Astrocyte of the spinal cord (primary cell): ENCODE measurements at places on chromosomes 6 and 20.

- DNase-seq: peak; percentile 19
Measured at GRCh38 chr6:101803136-101803535, 409.6 kb downstream of the GRIK2 start.

DNA sequence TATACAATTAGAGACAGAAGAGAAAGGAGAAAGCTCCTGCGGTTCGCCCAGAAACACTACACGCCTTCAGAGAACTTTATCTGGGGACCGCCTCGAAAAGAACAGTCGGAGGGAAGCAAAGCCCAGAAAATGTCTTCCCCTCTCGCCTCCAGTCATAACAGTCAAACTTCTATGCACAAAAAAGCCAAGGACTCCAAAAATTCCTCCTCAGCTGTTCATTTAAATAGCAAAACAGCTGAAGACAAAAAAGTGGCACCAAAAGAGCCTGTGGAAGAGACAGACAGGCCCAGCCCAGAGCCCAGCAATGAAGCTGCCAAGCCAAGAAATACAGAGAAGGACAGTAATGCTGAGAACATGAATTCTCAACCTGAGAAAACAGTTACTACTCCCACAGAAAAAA, 12.9 kb downstream of the OGFRL1 start:
- DNase-seq: no peak

DNA sequence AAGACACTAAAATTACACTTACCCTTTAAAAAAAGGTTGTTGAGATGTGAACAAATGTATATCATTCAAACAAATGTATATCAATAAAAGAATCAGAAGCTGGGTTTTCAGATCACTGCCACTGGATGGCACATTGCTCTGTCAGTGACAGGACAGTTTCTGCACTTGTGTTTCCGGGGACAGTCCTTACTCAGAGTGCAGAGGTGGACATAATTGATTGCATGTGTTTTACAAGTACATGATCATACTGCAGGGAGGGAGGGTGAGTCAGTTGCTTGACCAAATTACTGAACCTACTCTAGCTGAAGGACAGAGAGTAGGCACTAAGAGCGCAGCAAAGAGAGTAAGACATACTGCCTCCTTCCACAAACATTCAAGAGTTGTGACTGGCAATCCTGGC, 302.3 kb downstream of the TENT5A start:
- DNase-seq: peak; percentile 25

GRCh38 chr6:93319304-93319703, 100.1 kb downstream of the EPHA7 start:
- DNase-seq: no peak

- DNase-seq: peak; percentile 65
Measured at GRCh38 chr20:1718604-1719384, 61.2 kb upstream of the SIRPG start.

DNA sequence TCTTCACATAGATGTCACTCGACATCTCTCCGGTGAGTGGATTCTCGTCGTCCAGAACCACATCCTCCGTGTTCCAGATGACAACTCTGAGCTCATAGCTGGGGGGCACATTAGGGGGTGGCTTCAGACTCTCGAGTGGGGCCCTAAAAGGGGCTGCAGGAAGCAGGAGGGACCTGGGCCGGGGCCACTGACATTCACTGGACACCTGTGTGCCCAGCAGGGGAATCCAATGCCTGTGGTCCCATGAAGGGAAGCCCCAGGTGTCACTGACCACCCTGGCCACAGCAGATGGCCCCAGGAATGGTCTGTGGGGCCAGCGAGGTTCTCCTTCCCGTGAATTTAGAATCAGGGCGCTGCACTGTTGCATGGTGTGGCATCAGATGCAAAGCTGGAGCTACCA, 18.7 kb downstream of the ERGIC3 start:
- no peak for DNase-seq

GRCh38 chr6:8278562-8278961, 156.8 kb downstream of the SLC35B3 start:
- DNase-seq: no peak

GRCh38 chr6:111747829-111748228, 125.4 kb downstream of the FYN start:
- DNase-seq: no peak

- DNase-seq: no peak
Measured at GRCh38 chr6:80217794-80218193, 111.3 kb downstream of the BCKDHB start.

DNA sequence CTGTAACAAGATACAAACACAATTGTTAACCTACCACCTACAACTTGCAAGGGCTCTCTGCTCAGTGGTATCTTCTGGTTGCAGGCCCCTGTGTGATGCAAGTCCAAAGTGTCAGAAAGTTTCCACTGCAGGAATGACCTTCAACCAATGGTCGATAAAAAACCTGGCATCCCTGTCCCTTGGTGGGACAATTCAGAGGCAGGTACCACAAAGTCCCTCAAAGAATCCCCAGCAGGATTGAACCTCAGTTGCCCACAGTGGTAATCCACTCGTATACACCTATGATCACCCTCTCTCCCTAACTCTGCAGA, 15.9 kb downstream of the GLO1 start:
- no peak for DNase-seq

- no peak for DNase-seq
Measured at GRCh38 chr20:32062776-32063170, 10.7 kb downstream of the HCK start.

GRCh38 chr6:91718198-91718597, 1131.3 kb upstream of the MAP3K7 start:
- DNase-seq: no peak

GRCh38 chr6:16698162-16698533, 63.1 kb downstream of the ATXN1 start:
- no peak for DNase-seq

DNA sequence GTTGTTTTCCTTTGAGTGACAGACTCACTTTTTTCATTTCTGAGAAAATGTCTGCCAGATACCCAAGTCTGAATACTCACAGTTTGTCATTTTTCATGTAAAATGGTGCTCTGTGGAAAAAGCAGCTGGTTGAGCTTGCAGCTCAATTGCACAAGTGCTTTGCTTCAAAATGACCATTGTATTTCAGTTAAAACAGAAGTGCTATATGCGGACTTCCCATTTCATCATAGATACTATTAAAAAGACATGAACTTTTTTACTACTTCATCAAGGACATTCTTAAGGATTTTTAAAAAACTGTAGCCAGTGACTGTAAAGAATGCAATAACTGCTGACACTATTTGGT, 61.5 kb downstream of the KCNS1 start:
- DNase-seq: no peak

DNA sequence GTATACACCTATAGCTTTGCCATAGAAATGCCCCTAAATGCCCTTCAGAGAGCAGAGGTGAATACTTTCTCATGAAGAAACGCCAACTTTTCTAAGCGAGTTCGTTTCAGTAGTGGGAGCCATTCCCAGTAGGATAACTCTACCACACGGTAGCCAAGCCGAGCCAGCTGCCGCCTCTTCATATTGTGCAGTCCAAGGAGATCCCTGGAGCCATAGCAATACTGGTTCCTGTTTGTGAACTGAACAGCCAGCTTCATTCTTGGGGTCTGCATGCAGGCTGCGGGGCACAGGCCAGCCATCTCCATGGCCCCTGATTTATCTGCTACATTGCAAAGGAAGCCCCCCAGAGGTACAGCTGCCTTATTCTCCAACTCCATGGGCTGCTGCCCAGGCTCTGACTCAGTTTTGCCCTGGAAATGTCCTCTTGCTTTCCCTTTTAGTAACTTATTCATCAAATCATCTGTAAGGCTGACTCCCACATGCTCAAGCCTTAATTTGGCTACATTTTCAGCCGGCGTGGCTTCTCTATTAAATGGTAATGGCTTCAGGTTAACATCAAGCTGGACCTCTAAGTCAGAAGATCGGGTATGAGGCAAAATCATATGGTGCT, 12.8 kb downstream of the FASTKD5 start:
- no peak for DNase-seq

GRCh38 chr6:149488815-149489214, 4.0 kb upstream of the ZC3H12D start:
- peak; percentile 12 for DNase-seq

DNA sequence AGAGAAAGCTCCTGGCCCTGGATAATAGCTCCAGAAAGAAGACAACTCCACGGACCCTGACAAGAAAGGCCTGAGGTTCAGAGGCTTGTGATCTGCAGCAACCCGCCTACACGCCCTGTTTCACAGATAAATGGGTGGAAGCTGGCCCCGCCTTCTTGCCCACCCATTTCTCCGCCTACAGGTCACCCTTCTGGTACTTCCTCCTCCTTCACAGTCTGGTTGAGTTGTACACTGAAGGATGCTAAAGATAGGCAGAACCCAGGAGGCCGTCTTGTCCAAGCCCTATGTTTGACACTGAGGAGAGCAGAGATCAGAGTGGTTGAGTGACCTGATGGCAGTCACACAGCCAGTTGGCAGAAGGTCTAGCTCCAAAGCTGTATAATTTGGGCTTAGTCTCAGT, 34.2 kb upstream of the MDGA1 start:
- DNase-seq: no peak

GRCh38 chr6:141607956-141608355, 524.8 kb upstream of the GJE1 start:
- no peak for DNase-seq

- DNase-seq: peak; percentile 89
Measured at GRCh38 chr6:163900570-163900969, 486.1 kb downstream of the QKI start.

- DNase-seq: no peak
Measured at GRCh38 chr20:32227744-32228688, 20.3 kb downstream of the POFUT1 start.
